ENCODE measurements at places on chromosomes 16 and 17. TPM values are rescaled to one million over a fixed set of nuclear protein-coding genes. Genes with fewer than 3 reads are reported as not detected.

- no peak for DNase-seq
Measured at GRCh38 chr16:10022098-10022497, 160.1 kb downstream of the GRIN2A start.

DNA sequence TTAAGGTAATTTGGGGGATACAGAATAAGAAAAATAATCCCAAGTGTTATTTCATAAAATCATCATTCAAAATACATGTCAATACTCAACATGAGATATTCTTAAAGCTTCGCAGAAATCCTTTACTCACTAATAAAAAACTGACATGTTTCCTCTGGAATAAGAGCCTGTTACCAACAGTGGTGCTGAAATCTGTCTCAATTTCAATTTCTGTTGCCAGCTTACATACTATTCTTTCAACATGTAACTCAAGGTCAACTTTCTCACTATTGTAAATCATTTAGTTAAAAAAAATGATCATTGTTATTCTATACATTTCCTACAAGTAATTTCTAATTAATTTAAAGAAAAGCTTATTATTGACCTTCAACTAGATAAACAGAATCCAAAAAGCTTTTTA lies 67.9 kb downstream of the CEP95 start:
- no peak for DNase-seq

GRCh38 chr17:81135505-81136278 lies 29.6 kb upstream of the PVALEF start:
- DNase-seq: no peak

DNA sequence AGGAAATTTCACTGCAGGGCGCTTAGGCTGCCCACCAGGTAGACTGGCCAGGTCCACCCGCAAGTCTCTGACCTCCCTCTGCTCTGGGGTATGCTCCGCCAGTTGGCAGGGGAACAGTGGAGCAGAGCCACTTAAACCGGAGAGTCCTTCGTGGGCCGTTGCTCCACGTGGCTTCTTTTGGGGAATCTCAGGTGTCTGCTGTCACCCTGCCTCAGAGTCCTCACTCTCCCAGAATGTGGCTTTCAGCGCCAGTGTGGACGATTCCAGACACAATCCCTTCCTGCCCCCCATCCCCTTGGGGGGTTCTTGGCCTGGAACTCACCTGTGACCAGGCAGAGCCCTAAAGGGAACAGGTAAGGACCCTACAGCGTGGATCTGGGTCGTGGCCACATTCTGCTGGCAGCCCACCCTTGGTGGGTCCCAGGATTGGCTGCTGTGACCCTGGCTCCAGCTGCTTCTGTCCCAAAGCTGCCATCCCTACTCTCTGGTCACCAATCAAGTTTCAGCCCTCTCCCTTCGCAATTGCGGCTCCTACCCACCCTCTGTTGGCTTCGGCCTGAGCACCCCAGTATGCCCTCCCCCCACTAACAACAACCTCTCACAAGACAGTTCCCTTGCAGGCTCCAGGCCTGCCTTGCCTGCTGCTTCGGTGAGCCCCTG lies 22.2 kb downstream of the DHRS7C start:
- DNase-seq: no peak

The PAM16 gene
- 25.6 TPM for total RNA-seq

All from IMR-90 (cell line).